H4 (cell line): ENCODE measurements at places on chromosomes 4 and X.

- DNase-seq: no peak
Measured at GRCh38 chrX:50081282-50081889, 119.4 kb downstream of the AKAP4 start.

- DNase-seq: no peak
Measured at GRCh38 chr4:68905939-68906779, 45.4 kb downstream of the UGT2A3 start.

GRCh38 chrX:52923781-52924241 is 26.7 kb downstream of the FAM156B start:
- DNase-seq: peak; percentile 62

DNA sequence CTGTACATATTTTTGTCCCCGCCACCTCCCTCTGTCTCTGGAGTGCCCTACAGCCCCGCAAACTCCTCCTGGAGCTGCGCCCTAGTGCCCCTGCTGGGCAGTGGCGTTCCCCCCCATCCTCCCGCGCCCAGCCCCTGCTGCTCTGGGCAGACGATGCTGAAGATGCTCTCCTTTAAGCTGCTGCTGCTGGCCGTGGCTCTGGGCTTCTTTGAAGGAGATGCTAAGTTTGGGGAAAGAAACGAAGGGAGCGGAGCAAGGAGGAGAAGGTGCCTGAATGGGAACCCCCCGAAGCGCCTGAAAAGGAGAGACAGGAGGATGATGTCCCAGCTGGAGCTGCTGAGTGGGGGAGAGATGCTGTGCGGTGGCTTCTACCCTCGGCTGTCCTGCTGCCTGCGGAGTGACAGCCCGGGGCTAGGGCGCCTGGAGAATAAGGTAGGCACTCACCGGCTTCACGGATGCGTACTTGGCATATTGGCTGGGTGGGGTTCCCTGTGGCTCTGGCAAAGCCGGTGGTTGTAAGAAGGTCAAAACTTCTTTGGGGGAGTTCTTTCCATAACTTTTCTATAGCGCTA is 653 bp downstream of the HHIP start:
- DNase-seq: no peak

DNA sequence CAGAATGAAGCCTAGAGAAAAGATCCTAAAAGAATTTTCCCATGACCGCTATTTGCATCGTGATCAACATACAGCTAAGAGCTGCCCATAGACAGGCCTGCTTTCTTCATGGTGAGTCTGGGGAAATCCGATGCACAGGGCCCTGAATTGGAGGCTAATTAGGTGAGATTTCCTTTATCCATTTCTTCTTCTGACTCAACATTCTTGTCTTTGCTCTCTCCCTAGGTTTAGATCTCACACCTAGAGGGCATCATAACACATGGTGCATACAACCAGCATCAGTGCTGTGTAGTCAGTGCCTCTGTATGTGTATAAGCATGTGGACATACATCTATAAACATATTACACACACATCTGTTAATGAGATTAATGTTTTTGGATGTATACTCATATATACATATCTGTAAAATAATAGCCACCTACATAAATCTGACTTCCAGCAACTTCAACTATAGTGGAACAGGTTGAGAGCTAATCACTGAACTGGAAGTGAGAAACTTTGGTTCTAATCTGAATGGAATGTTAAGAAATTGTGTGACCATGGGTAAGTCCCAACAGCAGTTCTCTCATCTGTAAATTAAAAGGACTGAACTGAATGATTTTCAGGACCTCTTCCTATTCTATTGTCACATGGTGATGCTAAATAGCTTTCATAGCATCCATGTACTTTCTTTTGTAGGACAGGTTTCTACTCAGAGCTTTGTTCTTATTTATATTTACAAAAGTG is 17.5 kb downstream of the GATB start:
- DNase-seq: no peak

DNA sequence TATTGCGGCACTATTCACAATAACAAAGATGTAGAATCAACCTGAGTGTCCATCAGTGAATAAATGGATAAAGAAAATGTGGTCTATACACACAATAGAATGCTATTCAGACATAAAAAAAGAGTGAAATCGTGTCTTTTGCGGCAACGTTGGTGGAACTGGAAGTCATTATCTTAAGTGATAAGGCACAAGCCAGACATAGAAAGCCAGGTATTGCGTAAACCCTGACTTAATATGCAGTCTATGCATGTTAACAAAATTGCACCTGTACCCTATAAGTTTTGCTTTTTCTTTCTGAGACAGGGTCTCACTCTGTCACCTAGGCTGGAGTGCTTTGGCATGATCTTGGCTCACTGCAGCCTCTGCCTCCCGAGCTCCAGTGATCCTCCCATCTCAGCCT is 28.6 kb downstream of the KIAA0232 start:
- no peak for DNase-seq

DNA sequence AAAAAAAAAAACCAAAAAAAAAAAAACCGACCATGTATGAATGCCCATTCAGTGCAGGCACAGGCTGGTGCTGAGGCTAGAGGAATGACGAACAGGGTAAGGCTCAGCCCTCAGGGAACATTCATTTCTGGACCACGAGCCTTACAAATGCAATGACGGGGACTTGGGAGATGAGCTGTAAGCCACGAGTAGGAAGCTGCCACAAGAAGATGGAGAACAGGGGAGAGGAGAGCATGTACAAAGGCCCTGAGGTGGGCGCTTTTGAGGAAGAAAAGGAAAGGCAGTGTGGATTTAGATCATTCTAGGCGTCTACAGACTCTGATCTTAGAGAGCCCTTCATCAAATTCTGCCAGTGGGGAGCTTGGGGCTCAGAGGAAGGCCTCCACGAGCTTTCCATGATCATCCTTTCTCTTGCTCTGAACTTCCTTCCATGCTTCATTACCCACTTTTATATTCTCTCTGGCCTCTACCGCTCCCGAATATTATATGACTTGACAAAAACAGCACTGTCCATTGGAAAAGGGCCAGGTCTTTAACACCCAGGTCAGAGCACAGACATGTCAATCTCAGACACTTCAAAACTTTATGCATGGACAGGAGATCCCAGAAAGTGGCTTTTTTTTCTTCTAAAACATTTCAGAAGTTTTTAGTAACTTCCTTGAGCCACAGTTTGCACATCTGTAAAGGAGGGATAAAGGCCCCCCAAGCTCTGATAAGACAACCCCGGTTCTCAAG is 3.3 kb upstream of the ZNF518B start:
- DNase-seq: no peak
